ENCODE measurements at places on chromosomes 1 and 21.

- DNase-seq, result no peak
Observed at GRCh38 chr1:37391211-37392011, 83.0 kb upstream of the ZC3H12A start.

DNA sequence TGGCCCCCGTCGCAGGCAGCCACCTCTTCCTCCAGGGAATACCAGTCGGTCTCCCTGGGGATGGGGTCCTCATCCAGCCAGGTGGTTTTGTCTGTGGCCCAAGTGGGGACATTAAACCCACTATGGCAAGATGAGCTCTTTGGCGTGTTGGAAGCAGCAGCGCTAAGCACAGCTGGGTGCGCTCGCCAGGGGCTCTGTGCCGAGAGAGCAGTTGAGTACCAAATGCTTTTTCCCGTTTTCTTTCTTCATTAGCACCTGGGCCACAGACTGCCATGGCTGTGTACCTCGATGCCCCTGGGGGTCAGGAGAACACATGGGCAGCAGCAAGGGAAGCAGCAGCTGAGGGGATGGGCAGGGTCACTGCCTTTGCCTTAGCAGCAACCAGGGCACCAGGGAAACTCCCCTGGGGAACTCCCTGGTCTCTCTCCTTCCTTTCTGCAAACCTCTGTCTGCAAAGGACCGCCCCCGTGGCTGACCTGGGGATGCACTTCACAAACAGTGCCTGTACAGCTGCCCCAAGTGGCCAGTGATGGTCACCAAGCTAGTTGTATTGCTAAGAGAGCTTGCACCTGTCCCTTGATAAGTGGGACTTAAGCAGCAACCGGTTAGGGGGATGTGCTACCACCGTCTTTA lies 31.1 kb downstream of the EDARADD start:
- no peak for DNase-seq

DNA sequence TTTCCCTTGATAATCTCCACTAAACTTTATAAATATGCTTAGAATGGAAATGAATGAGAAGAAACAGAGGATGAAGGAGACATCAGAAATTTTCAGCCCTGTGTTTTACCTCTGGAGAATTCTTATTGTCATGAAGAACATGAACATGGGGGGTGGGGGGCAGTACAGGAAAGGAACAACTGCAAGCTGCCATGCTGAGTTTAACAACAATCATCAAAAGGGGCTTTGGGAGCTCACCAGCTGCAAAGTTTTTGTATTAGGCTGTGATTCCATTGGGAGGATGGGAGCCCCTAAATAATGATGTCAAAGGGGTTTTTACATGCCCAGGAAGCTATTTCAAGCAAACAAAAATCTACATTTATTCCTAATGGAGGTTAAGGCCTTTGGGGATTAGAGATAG lies 103.3 kb downstream of the AKT3 start:
- DNase-seq, result no peak

GRCh38 chr1:43440358-43440757 lies 13.4 kb downstream of the HYI start:
- DNase-seq, result no peak

- peak; percentile 1 for DNase-seq
Observed at GRCh38 chr21:42835211-42835610, 44.1 kb downstream of the WDR4 start.

- DNase-seq, result peak; percentile 70
Observed at GRCh38 chr1:152185544-152186391, 26.7 kb upstream of the RPTN start.

- DNase-seq, result no peak
Observed at GRCh38 chr1:201267481-201268229, 15.7 kb upstream of the PKP1 start.

DNA sequence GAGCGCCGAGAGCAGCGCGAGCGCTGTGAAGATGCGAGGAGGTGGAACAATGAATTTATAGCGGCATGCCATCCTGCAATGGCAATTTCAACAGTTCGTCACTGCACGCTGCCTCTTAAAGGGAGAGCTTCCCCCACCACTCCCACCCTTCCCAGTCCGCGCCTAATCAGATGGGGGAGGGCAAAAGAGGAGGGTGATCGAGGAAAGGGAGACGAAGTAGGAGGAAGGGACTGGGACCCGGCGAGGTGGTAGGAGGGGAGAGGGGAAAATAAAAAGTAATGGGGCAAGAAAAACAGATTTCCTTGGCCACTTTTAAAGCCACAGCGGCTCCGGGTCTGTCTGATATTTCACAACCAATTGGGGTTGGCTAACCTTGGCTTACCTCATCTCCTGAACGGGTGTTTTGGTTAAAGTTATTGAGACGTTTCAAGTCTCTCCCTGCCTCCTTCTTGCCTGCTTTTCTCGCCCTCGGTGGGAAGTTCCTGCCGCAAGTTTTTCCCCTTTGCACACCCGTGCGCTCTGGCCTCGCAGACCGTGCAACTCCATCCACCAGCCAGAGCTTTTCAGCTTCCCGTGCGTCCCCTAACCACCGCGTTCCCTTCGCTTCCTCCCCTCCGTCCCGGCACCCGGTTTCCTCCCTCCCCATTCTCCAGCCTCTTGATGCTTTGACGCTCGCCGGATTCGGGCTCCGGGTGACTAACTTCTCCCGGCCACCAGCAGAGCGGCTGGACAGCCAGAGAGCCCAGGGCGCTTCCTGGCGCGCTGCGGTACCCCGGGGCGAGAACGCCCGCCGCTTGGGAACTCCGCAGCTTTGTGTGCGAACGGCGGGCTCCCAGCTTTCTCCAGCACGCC lies at the start of gene ADAMTS5:
Gene ADAMTS5 (minus strand): TSS at position 27 of the 852 bp plus-strand sequence. CDS start 697 bp downstream, outside the sequence.
- peak; percentile 49 for DNase-seq

- DNase-seq, result no peak
Observed at GRCh38 chr1:116405241-116406135, 32.4 kb downstream of the ATP1A1 start.

- no peak for DNase-seq
Observed at GRCh38 chr1:61244114-61244513, 161.8 kb downstream of the NFIA start.

DNA sequence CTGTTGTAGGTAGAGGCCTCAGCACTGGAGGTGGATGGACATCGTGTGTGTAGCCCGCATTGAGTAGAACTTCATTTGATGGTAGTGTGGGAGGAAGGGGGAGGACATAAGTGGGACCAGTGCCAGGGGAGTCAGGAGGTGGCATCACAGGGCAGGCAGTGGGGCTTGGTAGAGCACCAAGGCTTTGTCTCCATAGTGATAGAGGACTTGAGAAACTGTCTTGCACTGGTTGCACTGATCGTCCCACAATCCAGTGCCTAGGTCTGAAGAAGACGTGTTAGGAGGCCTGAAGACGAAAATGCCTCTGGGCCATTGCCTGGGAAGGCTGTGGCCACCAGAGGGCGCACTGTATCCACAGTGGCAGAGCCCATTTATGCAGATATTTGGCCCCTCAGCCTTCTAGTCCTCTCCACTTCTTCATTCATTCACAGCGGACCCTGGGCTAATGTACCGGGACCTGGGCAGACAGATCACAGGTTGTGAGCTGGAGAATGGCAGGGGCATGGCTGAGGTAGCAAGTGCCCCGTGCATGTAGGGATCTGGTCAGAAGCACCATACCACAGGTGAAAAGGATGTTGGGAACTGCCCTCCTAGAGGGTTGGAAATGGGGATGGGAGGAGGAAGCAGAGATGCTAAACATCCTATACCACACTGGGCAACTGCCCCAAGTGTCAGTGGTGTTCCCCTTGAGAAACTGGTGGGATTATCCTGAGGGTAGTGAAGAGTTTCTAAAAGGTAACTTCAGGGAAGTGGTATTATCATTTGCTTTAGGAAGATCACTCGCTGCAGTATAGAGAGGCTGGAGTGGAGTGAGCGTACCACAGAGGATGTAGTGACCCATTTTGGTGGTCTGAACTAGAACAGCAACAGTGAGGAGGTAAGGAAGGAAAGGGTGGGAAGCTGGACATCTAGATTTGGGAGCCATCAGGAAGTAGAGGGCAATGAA lies 95.3 kb downstream of the PIK3R3 start:
- peak; percentile 95 for DNase-seq

DNA sequence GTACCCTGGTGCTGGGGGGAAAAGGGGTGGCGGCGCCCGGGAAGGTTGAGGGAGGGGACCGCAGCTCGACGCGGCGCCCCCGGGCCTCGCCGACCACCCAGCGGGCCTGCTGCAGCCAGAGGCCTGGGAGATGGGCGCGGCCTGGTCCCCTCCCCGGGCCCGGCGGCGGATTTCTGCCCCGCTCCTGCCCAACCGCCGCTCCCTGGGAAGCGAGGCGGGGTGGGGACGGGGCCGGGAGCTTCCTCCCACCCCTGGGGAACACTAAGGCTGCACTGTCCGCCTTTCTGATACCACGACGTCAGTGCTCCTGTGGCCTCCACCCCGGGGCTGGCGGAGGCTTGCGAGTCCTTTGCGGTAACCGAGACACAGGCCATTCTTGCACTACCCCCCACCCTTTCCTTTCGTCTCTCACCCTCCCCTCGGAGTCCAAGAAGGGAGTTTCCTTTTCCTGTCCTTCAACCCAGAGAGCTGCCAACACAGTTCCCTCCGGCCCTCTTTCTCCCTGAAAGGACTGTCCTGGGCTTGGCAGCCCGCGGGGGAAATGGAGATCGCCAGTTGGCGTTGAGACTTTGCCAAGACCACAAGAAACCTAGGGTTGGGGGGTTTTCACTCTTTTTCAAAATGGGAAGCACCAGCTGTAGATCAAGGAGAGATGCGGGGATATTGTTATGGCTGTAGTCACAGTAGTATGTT lies 742 bp downstream of the SH3GLB1 start:
- peak; percentile 43 for DNase-seq

DNA sequence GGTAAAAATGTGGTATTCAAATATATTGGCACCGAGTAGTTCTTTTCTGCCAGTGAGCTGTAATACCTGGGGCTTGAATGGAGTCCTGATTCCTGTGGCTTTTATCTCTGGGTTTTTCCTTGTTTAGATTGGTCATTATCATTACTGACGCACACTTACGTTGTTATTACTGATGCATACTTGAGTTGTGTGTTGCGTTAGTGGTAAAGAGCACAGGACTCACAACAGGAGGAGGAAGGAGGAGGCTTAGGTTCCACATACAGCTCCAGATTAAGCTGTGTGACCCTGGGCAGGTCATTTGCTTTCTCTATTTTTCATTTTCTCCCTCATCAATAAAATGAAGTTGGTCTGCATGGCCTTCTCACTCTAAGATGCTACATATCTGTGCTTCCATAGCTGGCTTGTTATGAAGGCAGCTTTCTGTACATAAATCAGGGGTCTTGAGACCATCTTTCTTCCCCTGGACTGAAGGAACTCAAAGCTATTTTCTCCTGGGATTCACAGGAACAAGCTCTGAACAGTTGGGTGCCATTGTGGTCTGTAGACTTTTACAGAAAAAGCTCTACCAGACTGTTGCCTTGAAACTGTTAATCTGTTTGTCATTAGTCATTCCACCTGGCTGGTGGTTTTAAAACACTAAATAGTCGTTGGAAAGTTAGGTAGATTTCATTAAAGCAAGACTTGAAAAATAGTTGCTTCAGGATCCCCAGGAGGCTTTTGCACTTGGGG lies 5.6 kb downstream of the ARID1A start:
- no peak for DNase-seq

- DNase-seq, result no peak
Observed at GRCh38 chr1:177567393-177567792, 396.6 kb downstream of the BRINP2 start.

DNA sequence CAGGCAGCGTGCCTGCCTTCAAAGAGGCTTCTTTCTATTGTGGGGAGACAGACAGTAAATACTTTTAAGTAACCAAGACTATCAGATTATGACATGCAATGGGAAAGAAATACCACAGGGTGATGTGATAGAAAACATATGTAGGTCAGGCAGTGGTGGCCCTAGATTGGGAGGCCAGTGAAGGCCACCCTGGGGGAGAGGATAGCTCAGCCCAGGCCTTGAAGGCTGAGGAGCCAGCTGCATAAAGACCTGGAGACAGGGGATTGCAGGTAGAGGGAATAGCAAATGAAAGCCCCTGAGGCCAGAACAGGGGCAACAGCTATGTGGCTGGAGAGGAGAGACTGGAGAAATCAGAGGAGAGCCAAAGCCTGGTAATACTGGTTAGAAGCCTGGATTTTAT lies 4.0 kb downstream of the SOX13 start:
- no peak for DNase-seq

DNA sequence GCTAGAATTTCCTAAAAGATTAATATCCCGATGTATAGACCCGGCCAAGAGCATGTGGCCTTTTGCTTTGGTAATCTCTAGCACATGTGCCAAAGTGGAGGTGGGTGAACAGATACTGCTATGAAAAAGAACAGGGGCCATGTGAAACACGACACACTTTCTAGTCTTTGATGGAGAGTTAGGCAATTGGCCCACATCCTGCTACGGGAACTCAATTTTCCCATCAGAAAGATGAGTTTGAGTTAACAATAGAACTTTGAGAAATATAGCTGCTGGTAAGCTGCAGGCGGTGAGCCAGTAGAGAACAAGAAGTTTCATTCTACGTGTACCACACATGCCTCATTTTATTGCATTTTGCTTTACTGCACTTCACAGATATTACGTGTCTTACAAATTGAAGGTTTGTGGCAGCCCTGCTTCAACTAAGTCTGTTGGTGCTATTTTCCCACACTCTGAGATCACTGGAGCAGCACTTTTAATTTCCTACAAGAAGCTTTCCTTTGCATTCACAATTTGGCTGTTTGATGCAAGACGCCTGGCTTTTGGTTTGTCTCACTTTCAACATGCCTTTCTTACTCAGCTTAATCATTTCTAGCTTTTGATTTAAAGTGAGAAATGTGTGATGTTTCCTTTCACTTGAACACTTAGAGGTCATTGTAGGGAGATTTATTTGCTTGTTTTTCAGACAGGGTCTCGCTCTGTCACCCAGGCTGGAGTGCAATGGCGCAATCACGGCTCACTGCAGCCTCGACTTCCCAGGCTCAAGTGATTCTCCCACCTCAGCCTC lies 46.3 kb downstream of the HTR6 start:
- no peak for DNase-seq

- DNase-seq, result no peak
Observed at GRCh38 chr21:45916011-45916840, 65.3 kb upstream of the COL6A1 start.

DNA sequence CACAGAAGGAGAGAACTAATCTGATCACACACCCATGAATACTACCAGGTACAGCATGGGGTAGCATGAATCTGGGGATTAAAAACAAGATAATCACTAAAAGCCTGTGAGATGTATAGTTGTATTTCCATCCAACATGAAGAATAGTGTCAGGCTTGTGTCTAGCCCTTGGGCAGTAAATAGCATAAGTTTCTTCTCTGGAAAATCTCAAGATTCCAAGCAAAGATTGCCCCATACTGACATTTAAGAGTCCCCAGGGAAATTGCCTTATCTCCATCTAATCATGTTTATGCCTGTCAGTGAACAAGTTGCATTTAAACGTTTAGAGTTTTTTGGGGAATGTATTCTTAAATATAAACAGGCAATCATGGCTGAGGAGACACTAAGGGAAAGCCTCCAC lies 109.2 kb upstream of the SERTAD4 start:
- DNase-seq, result no peak

GRCh38 chr1:223815865-223816264 lies 29.9 kb downstream of the TP53BP2 start:
- DNase-seq, result no peak

Measured in Peyer's patch (tissue), 4 donors.